ENCODE measurements at places on chromosomes 2 and 18.

DNA sequence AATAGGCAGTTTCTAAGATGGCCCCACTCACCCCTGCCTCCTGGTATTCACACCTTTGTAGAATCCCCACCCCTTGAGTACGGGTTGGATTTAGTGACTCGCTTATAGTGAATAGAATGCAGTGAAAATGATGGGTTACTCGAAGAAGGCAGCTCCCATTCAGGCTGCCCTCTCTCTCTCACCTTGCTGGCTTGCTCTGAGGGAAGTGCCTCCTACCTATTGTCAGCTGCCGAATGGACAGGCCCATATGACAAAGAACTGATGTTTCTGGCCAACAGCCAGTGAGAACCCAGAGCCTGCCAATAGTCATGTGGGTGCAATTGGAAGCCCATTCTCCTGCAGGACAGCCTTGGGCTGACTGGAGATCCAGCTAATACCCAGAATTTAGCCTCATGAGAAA, 22.1 kb upstream of the RNF103 start:
- DNase-seq: no peak

DNA sequence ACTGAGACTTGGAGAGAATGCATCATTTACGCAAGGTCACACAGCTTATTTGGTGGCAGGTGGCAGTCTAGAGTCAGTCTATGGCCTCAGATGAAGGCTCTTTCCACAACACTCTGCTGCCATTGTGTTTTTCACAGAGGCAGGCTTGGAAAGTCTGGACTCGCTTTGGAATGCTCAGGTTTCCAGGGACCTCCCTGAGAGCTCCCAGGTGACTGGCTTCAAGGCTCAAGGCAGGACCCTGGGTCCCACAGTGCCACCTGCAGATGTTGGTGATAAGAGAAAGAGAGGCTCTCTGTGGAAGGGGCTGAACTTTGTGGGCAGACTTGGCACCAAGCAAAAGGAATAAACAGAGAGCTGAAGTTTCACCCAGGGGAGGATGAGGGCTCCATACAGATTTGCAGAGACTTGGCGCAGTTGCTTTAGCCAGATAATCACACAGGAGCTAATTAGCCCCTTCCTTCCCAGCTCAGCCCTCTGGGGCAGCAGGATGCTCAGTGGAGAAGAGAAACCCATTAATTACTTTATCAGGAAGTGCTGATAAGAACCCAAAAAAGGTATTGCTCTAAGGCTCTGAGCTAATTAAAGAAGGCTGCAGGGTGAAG, 103.5 kb downstream of the LBH start:
- DNase-seq: no peak

DNA sequence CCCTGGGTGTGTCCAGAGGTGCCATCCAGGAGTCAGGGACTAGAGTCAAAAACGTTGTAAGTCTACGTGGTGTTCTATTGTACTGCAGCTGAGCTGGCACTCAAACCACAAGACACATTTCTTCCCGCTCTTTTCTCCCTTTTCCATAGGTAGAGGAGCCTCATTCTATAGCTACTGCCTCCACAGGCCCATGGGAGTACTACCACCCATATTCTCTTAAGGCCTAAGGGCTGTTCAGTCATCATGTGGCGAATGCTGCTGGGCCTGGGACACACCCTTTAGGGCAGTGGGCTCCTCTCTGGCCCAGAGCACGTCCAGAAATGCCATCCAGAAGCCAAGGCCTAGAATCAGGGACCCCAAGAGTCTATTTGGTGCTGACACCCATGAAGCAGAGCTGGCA, 1271.7 kb downstream of the CNTNAP5 start:
- peak; percentile 6 for DNase-seq

DNA sequence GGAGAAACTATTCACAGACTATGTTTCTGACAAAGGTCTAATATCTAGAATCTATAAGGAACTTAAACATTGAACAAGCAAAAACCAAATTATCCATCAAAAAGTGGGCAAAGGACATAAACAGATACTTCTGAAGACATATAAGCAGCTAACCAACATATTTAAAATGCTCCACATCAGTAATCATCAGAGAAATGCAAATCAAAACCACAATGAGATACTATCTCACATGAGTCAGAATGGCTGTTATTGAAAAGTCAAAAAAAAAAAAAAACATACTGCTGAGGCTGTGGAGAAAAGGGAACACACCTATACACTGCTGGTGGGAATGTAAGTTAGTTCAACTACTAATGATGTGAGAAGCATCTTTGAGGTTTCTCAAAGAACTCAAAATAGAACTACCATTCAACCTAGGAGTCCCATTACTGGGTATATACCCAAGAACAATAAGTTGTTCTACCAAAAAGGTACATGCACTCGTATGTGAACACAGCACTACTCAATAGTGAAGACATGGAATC, 220.4 kb upstream of the TFPI start:
- DNase-seq: no peak

GRCh38 chr2:72849138-72849462, 23.3 kb upstream of the EXOC6B start:
- no peak for DNase-seq

GRCh38 chr18:62784338-62784965, 69.1 kb downstream of the PHLPP1 start:
- no peak for DNase-seq

DNA sequence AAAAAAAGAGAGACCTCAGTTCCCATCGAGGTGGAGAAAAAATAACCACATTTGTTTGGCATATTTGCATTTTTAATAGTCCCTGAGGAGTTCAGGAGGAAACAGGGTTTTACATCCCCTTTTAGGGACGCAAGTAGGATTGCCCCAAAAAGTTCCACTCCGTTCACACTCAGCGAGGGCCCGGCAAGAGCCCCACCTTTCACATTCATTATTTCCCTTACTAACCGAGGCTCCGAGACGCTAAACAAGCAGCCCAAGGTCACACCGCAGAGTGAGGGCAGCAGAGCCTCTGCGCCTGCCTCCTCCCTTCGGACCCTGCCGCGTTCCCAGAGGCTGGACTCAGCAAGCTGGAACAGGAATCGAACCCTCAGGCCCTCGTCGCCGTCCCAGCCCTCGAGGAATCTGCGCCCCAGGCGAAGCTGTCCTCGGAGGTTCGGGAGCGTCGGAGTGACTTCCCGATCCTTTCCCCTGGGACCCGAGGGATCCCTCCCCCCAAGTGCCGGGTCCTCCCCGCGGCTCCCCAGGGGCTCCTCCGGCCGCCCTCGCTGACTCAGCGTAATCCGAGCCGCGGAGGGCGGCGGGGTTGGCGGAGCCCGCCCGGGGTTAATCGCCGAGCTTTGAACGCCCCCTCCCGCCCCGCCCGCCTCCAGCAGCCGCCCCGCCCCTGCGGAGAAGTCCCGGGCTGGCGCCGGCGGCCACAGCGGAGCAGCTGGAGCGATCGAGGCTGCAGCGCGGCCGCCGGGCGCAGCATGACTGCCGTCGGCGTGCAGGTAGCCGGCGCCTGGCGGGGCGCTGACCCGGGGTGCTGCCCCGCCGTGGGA, at the start of gene TMEM37:
TMEM37 (plus strand) TSS at position 700 of the 821 bp plus-strand sequence; CDS start at position 750, 50 bp downstream.
- DNase-seq: peak; percentile 84

Measured in SJCRH30 (cell line).